ENCODE measurements at places on chromosomes 3 and 15. TPM values are rescaled to one million over a fixed set of nuclear protein-coding genes. Genes with fewer than 3 reads are reported as not detected.

GRCh38 chr3:189631409-189631808 lies 220 bp downstream of the TP63 start:
- H3K4me3 ChIP-seq = no peak overlapping the region
- H3K27me3 ChIP-seq = no peaks in the 10 kb centered on the region

- peaks cover 28% of the 10 kb centered on the region for H3K27me3 ChIP-seq
- peaks cover 1% of the 10 kb centered on the region for H3K4me1 ChIP-seq
- H3K27ac ChIP-seq = no peak overlapping the region
- H3K36me3 ChIP-seq = no peaks in the 10 kb centered on the region
- DNase-seq = no peak
These were observed 157.6 kb downstream of the UACA start for GRCh38 chr15:70605606-70606410.

- no peak overlapping the region for H3K27ac ChIP-seq
- no peak overlapping the region for H3K4me3 ChIP-seq
- peaks cover 4% of the 10 kb centered on the region for H3K4me1 ChIP-seq
- no peaks in the 10 kb centered on the region for H3K36me3 ChIP-seq
- DNase-seq = no peak
These were observed 251.1 kb downstream of the OCA2 start for GRCh38 chr15:27847775-27848710.

DNA sequence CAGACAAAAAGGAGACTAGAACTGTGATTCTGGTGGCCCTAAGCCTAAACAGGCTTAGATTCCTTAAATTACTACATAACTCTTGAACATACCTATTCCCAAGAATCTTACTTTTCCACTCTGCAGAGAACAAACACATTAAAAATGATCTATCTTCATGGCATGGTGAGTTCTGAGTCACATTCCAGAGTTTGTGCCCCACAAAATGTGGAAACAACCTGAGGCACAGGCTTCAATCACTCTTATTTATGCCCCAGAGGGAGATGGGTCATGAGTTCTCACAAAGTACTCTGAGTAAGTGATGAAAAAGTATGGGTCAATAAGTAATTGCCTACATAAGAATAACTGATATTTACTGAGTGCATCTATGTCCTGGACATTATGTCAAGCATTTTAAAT lies 137.5 kb upstream of the SLC2A2 start:
- peaks cover 2% of the 10 kb centered on the region for H3K4me1 ChIP-seq
- H3K36me3 ChIP-seq = peaks cover 16% of the 10 kb centered on the region
- DNase-seq = no peak
- H3K27me3 ChIP-seq = peaks cover 3% of the 10 kb centered on the region
- H3K27ac ChIP-seq = no peak overlapping the region
- H3K4me3 ChIP-seq = no peak overlapping the region

The LYZL4 gene
- not detected for total RNA-seq

DNA sequence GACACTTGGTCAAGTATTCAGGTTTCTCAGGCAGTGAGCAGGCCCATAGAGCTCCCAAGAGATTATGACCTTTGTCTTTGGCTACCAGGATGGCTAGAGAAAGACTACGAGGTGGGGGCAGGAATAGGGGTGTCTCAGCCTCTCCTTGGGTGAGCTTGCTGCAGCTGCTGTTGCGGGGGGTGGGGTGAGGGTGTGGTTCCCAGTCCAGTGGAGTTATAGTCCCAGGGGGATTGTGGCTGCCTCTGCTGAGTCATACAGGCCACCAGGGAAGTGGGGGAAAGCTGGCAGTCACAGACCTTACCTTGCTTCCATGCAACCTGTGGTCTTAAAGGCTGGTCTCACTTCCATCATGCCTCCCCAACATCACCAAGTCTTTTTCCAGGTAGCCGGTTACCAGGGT lies 31.7 kb downstream of the ATP2C1 start:
- peaks cover 22% of the 10 kb centered on the region for H3K36me3 ChIP-seq
- no peaks in the 10 kb centered on the region for H3K27me3 ChIP-seq
- DNase-seq = no peak
- no peak overlapping the region for H3K4me3 ChIP-seq

GRCh38 chr3:48186631-48187300 lies 1.5 kb downstream of the CDC25A start:
- no peaks in the 10 kb centered on the region for H3K27me3 ChIP-seq
- H3K27ac ChIP-seq = peak overlapping the region; percentile 86
- DNase-seq = no peak
- peak overlapping the region; percentile 88 for H3K4me3 ChIP-seq

The ATRIP gene
- 15.2 TPM for total RNA-seq

The RBP2 gene
- total RNA-seq = not detected

The SPSB4 gene
- 9.5 TPM for total RNA-seq

- no peak overlapping the region for H3K4me3 ChIP-seq
- no peak for DNase-seq
- H3K4me1 ChIP-seq = peaks cover 15% of the 10 kb centered on the region
- no peaks in the 10 kb centered on the region for H3K36me3 ChIP-seq
- H3K27ac ChIP-seq = no peak overlapping the region
These were observed 60.5 kb downstream of the CERS3 start for GRCh38 chr15:100468285-100468684.

- H3K27ac ChIP-seq = peak overlapping the region; percentile 4
- no peak overlapping the region for H3K4me3 ChIP-seq
These were observed 540.1 kb downstream of the UNC13C start for GRCh38 chr15:54518156-54518882.

- H3K27ac ChIP-seq = no peak overlapping the region
- no peak overlapping the region for H3K4me3 ChIP-seq
- no peak for DNase-seq
- peaks cover 8% of the 10 kb centered on the region for H3K36me3 ChIP-seq
- H3K4me1 ChIP-seq = no peaks in the 10 kb centered on the region
These were observed 9.7 kb upstream of the SLC28A2 start for GRCh38 chr15:45242289-45242688.

DNA sequence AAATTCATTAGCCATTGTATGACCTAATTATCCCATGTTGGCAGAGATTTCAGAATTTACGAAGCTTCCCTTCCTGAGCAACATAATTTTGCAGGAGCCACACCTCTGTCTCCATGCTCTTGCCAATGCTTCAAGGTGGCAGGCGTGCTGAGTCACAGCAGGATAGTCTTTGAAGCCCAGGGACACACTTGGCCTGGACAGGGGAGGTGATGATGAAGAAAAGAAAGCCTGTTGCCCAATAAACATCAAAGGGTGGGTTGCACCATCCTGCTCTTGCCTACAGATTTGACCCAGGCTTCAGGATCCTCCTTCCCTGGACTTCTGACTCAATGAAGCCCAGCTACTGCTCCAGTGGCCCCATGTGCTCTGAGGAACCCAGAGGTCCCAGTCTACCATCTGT lies 117.1 kb downstream of the MINAR1 start:
- H3K4me1 ChIP-seq = no peaks in the 10 kb centered on the region
- H3K4me3 ChIP-seq = no peak overlapping the region
- H3K36me3 ChIP-seq = no peaks in the 10 kb centered on the region
- no peak overlapping the region for H3K27ac ChIP-seq

DNA sequence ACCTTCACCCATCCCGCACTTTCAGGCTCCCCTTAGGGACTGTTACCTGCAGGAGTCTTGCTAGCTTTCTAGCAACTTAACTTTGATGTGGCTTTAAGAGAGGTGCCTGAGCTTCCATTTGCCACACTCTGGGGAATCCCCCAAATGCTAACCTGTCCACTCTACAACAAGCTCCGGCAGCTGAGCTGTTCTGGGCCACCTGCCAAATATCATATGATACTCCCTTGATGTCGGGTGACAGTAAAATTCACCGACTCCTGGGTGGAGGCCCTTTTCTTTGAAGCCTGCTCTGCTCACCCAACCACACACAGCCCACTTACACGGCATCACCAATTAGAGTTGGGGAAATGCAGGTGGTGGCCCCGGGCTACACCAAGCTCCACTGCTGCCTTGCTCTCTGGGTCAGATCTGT lies 38.0 kb upstream of the XCR1 start:
- DNase-seq = no peak
- no peaks in the 10 kb centered on the region for H3K36me3 ChIP-seq
- no peak overlapping the region for H3K27ac ChIP-seq
- no peaks in the 10 kb centered on the region for H3K4me1 ChIP-seq

GRCh38 chr3:42216931-42217333 lies 49.1 kb downstream of the CCK start:
- no peak overlapping the region for H3K4me3 ChIP-seq
- H3K27ac ChIP-seq = no peak overlapping the region
- no peaks in the 10 kb centered on the region for H3K4me1 ChIP-seq
- H3K36me3 ChIP-seq = peaks cover 8% of the 10 kb centered on the region
- DNase-seq = no peak

The SPINK8 gene
- total RNA-seq = not detected

- peaks cover 5% of the 10 kb centered on the region for H3K27me3 ChIP-seq
- peaks cover 4% of the 10 kb centered on the region for H3K4me1 ChIP-seq
- peaks cover 3% of the 10 kb centered on the region for H3K36me3 ChIP-seq
- peak overlapping the region; percentile 43 for H3K27ac ChIP-seq
- H3K4me3 ChIP-seq = no peak overlapping the region
- no peak for DNase-seq
These were observed 154.4 kb downstream of the CHL1 start for GRCh38 chr3:350871-351371.

- H3K27me3 ChIP-seq = peaks cover 72% of the 10 kb centered on the region
- DNase-seq = no peak
- H3K4me1 ChIP-seq = peaks cover 12% of the 10 kb centered on the region
These were observed 1.2 kb upstream of the ADAMTSL3 start for GRCh38 chr15:83652626-83653204.

The IQCF5 gene
- total RNA-seq = not detected

The TRPM1 gene
- total RNA-seq = not detected

DNA sequence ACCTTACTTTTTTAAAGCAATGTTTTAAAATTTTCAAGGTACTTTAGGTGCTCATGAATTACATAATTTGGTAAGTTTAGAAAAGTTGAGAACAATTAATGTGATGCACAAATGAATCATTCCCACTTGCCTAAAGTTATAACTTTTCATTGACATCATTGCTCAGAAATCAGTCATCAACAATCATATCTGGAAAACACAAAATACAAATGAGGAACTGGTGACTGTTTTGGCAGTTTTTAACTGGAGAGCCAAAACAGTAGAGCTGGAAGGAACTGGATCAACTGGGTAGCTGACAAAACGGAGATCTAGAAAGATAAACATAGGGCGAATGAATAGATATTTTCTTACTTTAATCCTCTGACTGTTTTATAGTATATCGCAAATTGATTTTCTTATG lies 767.1 kb downstream of the IGSF11 start:
- no peaks in the 10 kb centered on the region for H3K36me3 ChIP-seq
- no peaks in the 10 kb centered on the region for H3K4me1 ChIP-seq
- no peaks in the 10 kb centered on the region for H3K27me3 ChIP-seq
- no peak overlapping the region for H3K27ac ChIP-seq

DNA sequence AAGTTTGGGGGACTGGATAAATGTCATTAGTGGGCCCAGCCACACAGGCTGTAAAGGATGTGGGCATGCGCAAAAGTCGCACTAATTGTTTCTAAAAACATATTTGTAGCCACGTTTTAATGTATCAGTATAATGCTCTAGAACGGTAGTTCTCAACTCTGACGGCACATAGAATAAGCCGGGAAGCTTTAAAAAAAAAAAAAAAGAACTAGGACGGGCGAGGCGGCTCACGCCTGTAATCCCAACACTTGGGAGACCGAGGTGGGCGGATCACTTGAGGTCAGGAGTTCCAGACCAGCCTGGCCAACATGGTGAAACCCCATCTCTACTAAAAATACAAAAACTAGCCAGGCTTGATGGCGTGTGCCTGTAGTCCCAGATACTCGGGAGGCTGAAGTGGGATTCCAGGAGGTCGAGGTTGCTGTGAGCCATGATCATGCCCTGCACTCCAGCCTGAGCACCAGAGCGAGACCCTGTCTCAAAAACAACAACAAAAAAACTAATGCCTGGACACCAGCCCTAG lies 618 bp upstream of the MON1A start:
- peaks cover 15% of the 10 kb centered on the region for H3K4me1 ChIP-seq
- H3K27ac ChIP-seq = peak overlapping the region; percentile 95
- peak overlapping the region; percentile 86 for H3K4me3 ChIP-seq
- H3K36me3 ChIP-seq = no peaks in the 10 kb centered on the region

DNA sequence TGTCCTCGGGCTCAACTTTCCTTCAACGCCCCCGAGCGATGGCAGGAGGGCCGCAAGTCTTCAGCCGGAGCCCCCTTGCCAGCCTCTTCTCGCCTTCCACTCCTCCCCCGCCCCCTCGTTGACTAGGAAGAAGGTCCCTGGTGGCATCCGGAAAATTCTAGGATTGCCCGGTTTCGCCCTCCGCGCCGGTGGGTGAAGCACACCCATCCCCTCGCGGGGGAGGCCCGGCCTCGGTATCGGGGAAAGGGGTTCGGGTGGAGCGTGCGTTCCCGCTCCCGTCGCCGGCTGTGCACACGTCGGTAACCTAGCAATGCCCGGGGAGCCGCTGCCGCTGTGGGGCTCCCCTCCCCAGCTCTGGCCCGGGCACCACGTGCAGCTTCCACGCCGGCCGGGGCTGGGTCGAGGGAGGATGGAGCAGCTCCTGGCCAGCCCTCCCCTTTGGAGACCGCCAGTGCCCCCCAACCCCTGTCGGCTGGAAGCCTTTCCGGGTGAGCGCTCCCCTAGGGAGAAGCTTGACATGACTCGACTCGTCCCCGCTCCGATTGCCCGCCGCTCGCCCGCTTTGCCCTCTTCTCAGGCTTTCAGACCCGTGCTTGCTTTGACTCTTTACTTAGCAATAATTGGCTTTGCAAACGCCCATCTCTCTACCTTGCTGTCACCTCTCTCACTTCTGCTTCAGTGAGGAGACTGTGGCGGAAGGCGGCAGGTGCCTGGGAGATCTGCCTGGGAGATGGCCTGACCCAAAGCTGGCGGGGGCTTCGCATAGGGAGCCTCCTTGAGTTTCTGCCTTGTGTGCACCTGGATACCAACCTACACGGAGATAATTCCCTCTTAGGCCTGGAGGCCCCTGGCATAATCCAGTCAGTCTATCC lies 1.3 kb downstream of the CACNA1D start:
- H3K27me3 ChIP-seq = peaks cover 45% of the 10 kb centered on the region
- no peaks in the 10 kb centered on the region for H3K36me3 ChIP-seq
- H3K4me1 ChIP-seq = peaks cover 19% of the 10 kb centered on the region
- DNase-seq = peak; percentile 23
- H3K27ac ChIP-seq = no peak overlapping the region
- H3K4me3 ChIP-seq = peak overlapping the region; percentile 68

The SENP8 gene
- total RNA-seq = 4.7 TPM

- H3K27me3 ChIP-seq = no peaks in the 10 kb centered on the region
- peaks cover 3% of the 10 kb centered on the region for H3K4me1 ChIP-seq
- DNase-seq = no peak
- H3K27ac ChIP-seq = no peak overlapping the region
These were observed 16.5 kb downstream of the MYH15 start for GRCh38 chr3:108493862-108494261.

GRCh38 chr15:57662802-57663201 lies 43.7 kb upstream of the POLR2M start:
- no peak for DNase-seq
- no peaks in the 10 kb centered on the region for H3K27me3 ChIP-seq
- peaks cover 21% of the 10 kb centered on the region for H3K4me1 ChIP-seq
- no peak overlapping the region for H3K27ac ChIP-seq
